ENCODE measurements at places on chromosomes 7 and 10.

DNA sequence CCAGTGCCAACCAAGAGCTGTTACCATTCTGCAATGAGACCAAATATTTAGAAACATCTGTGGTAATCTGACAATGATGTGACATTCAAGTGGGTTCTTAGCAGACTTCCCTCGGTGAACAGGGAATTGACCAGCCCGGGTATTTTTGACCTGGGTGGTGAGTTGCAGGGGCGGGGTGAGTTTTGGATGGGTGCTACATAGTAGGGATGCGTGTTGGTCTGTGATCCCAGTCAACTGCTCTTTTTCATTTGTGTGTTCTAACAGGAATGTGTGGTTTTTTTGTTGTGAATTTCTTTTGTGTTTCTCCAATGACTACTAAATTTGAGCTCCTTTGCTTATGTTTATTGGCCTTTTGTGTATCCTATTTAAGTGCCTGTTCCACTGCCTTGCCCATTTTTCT is 273.6 kb upstream of the HABP2 start:
- no peak for DNase-seq

DNA sequence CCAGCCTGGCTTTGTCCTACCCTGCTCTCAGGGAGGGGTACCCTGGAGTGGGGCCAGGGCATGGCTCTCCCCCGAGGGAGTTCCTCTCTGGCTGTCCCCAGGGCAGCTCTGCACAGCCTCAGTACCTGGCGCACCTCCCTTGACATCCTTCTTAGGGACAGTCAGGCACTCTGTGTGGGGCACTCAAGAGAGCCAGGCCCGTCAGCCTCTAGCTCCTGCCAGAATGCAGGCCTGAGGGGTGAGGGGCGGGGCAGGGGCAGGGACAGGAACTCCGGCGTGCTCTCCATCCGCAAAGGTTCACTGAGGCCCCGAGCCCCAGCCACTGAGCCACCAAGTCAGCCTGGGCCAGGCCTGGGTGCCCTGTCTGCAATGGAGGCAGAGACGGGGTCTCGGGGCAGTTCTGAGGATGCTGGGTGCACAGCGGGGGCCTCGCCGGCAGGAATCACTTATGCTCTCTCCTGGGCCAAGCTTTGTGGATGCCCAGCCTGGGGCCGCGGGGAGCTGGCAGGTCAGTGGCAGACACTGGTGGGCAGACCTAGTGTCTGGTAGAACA is 10.1 kb downstream of the LIMK1 start:
- DNase-seq: peak; percentile 35

DNA sequence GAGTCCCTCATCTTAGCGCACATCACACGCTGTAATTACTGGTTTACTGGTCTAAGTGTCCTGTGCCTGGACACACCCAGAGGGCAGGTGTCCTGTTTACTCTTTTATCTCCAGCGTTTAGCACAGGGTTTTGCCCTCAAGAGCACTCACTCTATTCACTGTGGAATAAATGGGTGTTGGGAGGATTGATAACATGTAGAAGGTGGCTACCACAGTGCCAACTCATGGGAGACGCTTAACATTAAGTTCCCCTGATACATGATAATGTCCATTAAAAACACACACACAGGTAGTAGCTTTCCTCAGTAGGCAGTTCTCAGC is 96.1 kb upstream of the EFCAB10 start:
- DNase-seq: no peak

- no peak for DNase-seq
Measured at GRCh38 chr7:148500978-148501377, 89.6 kb upstream of the C7orf33 start.

DNA sequence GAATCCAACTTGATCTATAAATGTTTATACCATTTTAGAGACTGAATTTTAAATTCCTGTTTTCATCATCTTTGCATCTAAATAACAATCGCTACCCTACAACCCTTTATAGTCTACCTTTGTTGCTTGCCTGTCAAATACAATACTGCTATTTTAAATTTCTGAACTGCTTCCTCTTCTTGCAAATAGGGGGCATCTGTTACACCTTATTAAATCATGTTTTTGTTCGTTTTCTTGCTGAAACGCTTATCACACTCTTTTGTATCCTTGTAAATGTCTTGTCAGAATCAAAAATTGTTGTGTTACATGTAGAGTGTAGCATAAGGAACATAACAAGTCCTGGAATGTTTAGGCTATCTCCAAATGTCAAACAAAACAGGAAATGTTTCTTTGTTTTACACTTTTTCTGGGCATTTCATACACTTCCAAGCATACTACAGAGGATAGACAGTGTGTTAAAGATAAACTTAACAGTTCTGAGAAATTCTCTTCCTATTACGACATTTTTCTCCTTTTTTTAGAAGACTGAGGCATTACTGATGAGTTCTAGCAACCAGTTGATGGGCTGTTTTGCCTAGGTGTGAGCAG is 281.3 kb downstream of the GPR158 start:
- no peak for DNase-seq

- no peak for DNase-seq
Measured at GRCh38 chr10:1379601-1380000, 323.4 kb downstream of the WDR37 start.

DNA sequence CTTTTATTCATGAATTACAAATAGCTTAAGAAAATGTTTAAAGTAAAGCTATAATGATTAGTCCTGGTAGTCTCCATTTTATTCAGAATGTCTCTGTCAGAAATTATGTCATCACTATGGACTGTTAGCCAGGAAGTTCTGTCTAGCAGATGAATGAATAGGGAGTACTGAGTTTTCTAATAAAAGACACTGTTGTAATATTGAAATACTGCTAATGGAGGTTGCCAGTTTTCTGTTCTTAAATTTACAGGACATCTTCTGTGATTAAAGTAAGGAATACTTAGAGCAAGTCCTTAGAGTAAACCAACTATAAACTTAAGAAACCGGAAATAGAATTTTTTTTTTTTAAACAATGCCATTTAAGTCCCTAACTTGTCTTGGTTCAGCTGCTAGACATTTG is 309.8 kb downstream of the ADK start:
- DNase-seq: no peak

GRCh38 chr7:124085179-124085578 is 52.3 kb upstream of the TMEM229A start:
- no peak for DNase-seq

DNA sequence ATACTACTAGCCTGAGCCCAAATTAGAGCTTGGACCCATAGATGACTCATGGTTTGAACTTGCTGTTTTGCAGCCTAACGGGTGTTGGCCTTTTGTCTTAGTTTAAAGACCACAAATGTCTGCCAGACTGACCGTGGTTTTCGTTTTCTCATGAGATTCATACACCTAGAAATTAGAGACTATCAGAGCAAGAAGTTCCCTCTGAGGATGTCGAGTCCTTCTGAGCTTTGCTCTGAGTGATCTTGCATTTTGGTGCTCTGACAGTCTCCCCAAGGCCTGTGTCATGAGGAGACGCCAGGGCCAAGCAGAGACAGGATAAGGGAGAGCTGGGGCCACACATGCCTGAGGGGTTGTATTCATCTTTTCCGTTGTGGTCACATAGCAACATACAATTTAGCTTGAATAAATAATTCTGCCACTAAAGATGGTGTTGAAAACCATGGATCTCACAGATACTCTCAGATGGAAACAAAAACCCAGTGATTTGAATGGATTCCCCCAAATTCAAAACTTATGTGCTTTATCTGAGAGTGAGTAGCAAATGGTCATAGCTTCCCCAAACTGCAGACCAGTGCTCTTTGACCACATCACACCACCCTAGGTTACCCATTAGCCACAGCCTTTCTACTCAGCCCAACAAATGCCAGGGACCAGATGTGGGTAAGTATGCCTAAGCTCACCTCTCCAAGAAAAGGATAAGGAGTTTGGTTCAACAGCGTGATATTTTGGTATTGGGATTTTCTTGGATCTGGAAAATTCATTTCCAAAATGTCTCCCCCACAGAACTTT is 762.0 kb upstream of the IGFBP3 start:
- no peak for DNase-seq

GRCh38 chr7:39631736-39632308 is 8.4 kb downstream of the RALA start:
- DNase-seq: no peak

GRCh38 chr10:100510533-100511308 is 8.9 kb downstream of the SEC31B start:
- no peak for DNase-seq
